ENCODE measurements at places on chromosomes 12 and 14.

DNA sequence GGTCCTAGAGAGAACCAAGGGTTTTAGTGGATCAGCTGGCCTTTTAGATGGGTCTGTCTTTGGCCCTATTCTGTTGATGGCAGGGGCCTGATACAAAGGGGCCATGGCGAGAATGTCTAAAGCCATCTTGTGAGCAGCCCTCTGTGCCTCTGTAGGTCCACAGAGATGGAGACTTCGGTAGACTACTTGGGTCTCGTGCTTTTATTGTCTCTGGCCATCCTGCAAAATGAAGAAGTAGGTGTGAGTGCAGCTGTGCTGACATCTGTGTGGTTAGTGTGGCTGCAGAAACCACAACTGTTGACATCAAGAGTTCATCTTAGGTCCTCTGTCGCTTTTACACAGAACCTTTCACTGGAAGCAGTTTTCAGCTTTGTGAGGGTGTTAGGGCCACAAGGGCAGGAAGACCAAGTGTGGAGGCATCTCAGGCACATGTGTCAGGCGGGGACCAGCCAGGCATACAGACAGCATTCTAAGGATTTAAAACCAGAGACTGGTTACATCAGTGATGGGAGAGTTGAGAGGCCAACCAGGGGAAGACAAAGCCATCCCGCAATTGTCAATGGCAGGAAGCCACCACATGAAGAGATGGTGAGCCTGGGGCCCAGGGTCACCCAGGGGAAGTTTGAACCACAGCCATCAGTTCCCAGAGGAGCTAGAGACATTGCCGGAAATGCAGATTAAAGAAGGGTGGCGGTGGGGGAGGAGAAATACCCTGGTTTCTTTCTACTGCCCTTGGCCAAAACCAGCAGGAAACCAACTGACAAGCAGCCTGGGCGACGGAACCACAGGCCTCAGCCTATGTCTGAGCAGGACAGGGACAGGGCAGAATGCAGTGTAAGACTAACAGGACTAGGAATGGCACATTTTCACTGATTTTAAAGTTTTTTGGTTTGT lies 13.0 kb upstream of the TPCN1 start:
- peak; percentile 72 for DNase-seq

DNA sequence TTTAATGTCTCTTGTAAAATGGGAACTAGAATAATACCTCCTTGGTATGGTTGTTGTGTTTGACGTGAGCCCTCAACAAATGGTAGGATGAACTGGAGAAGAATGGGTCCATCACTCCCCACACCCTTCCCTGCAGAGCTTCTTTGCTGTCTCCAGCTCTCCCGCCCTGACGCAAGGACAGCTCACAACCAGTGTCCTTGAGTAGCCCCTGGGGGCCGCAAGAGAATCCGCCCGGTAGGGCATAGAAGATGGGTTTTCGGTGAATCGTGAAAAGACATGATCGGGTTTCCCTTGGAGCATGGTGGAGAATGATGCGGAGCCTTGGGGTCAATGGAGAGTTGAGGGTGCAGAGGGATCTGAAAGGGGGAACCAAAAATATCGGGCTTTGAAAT lies 6.1 kb upstream of the PAX9 start:
- no peak for DNase-seq

DNA sequence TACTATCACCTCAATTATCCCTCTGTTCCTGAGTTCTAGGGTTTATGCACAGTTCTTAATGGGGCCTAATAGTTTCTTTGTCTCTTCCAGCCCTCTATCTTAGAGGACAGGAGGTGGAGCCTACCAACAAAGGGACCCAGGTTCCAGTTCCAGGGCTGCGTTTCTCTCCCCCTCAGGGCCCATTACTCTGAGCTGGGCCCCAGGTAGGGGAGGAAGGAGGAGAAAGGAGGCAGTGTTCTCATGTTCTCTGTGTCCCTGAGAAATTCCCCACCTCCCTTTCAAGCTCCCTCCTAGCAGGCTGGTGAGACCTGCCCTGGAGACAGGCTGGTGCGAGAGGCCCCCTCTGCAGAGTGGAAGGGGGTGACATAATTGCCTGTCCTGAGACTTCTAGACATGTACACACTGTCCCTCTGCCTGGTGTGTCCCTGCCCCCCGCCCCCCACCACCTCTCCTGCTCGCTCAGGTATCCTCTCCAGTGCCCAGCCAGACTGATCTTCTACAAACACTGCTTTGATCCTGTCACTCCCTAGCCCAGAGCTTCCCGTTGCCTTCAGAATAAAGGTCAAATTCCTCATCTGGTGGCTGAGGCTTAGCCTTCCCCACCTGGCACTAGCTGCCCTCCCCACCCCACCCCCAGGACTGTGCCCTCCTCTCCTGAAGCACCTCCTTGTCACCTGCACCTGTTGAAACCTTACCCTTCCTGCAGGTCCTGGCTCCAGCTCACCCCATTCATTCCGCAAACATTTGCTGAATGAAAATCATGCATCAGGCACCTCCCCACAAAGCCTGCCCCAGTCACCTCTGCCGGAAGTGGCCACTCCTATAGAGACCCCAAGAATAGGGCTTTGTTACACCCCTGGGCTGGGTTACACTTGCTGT lies 21.1 kb upstream of the KRT8 start:
- no peak for DNase-seq

DNA sequence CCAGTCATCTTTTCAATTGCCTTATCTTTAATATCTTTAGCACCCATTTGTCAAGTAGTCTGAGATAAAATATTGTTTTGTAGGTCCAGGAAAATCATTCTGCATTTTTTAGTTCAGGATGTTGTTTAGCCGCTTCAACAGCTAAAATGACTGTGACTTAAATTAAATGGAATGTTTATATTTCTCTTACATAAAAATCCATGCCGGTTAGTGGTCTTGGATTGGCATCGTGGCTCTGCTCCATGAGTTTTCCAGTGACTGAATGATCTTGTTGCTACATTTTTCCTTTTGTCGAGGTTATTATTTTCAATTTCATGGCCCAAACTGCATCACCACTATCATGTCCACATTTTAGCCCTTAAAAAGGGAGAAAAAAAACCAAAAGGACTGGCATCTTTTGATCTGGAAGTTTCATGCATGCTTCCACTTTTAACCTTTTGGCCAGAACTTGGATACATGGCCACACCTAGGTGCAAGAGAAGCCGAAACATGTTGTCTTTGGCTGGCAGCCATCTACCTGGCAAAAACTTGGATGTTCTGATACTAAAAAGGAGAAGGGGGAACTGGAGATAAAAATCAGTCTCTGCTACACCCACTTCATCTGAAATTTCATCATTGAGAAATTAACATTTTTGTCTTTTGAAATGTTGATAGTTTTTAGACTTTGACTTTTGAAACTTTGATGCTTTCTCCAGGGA lies 142.4 kb downstream of the OTOGL start:
- DNase-seq, result no peak

- no peak for DNase-seq
Measured at GRCh38 chr14:81211844-81212243, 8.9 kb downstream of the GTF2A1 start.

DNA sequence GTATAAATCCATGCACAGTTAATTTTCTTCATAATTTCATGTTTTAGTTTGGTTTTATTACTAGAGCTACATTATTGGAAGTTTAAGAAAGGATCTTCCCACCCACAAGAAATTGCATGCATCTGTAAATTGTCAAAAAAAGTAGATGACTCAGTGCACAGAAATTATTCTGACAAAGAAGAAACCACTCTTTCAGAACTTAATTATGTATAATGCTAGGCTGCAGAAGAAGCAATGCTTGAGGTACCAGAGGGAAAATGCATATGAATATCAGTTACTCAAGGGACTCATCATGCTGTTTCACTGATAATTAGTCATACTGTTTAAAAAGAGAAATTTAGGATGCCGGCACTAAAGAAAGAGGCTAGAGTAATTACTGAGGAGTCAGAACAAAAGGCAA lies 147.0 kb downstream of the SLC16A7 start:
- DNase-seq, result no peak

DNA sequence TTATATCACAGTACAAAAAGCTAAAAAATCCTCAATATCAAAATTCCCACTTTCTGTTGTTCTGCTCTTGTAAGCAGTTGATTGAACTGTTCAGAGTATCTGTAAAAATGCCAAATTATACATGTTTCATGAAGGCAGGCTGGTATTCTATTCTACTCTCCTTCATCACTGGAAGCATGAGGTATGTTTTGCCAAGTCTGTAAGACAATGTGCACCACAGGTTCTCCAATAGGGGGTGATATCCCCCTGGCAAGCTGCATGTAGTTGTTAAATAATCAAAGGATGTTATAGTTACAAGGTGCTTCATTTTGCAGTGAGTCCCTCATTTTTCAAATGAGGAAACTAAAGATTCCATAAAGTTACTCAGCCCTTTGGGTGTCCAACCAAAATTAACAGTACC lies 15.1 kb upstream of the NEK9 start:
- no peak for DNase-seq

GRCh38 chr14:49218436-49219092 lies 367.6 kb downstream of the RPS29 start:
- DNase-seq, result no peak

DNA sequence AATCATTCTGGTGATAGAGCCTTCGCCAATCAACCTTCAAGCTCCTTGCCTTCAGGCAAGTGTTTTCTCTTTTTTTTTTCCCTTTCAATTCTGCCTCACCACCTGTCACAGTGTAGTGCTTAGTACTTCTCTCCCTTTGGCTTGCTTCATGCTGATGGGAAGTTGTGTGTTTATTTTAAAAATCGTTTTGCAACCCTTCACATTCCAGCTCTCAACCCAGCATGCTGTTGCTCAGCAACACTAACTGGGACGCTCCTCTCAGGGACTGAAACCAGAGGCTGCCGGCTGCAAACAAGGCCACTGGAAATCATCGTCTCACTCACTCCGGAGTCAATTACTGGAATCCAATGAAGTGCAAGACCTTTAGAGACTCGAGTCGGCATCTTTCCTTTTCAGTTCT lies 342.7 kb downstream of the PRKD1 start:
- DNase-seq, result peak; percentile 54

DNA sequence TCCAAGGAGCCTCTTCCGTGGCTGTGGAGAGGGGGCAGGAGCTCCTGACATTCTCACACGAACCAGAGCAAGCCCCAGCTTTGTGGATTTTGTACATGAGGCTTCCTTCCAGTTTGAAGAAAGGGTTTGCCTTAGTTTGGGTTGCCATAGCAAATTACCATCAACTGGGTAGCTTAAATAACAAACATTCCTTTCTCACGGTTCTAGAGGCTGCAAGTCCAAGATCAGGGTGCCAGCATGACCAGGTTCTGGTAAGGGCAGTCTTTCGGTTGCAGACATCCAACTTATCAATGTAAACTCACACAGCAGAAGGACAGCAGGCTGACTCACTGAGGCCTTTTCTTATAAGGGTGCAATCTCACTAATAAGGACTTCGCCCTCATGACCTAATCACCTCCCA lies 25.9 kb upstream of the STAB2 start:
- DNase-seq, result no peak

DNA sequence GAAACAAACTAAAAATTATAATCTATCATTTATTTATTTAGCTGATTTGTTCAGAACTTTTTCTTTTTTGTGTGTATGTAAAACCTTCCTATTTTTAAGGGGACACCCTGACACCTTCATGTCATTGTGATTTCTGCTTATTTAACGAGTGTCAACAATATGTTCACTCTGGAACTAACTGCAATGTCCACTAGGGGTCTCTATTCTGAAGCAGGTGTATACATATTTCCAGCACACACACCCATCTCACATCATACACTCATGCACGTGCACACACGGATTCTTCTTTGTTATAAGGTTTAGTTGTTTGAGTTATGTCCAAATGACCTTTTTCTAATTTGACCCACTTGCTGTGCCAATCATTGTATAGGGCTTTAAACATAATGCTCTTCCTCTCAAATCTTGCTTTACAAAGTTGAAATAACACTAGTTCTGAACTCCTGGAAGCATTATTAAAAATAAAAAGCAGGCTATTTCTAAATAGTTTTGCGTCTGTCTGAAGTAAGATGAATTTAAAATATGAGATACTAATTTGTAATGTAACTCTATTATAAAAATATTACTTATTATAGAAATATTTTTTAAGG lies 15.5 kb downstream of the E2F7 start:
- DNase-seq, result peak; percentile 59

DNA sequence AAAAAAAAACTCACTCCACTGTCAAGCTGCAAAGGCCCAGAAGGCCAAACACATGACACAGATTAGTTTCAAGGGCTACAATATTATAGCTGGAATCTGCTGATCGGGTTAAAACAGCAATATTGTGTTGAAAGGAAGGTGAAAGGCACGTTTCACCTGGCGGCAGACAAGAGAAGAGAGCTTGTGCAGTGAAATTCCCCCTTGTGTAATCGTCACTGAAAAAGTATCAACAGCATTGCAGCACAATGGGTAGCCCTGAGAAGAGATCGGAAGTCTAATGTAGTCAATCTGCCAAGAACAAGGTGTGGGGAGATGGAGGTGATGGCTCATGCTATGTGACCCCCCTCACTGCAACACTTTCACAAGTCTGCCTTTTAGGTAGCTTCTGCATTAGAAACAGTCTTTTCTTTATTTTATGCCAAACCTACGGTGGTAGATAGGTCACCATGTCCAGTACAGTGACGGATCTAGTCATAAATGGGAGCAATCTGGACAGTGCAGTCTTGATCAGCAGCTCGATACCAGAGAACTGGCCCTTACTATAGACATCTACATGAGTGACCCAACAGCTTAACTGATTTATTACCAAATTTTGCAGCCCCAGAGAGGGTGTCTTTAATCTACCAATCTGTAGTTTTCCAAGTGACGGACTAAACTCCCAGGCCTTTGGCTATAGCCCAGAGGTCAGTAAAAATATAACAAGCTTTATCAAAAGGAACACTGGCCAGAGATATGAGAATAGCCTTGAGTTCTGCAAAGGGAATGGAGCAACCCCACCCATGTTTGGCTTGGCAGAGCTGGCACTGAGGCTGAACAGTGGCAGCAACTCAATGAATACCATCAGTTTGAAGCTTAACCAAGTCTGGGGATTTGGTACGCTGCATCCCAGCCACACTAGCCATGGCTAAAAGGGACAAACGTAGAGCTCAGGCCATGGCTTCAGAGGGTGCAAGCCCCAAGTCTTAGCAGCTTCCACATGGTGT lies 35.4 kb downstream of the SPTSSA start:
- no peak for DNase-seq

DNA sequence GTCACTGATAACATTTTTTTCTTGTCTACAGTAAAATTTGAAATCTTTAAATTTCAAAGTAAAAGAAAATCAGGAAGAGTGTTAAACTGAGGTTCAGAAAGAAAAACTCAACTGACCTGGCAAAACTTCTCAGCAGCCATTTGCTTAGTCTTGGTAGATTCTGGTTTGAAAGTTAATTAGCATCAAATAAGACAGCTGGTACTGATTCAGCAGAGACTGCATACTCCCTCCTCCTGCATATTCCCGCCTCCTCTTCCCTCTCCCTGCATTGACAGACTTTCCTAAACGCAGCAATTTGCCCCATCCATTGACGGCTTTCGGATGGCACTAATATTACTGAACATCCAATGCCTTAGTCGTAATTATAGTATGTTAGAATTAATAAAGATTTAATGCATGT lies 520.8 kb downstream of the FLRT2 start:
- DNase-seq, result no peak

Measured in HFF-Myc (cell line).